Activated naive CD4-positive, alpha-beta T cell treated with Interleukin-2 at 50 U/mL for 16 hours (primary cell): ENCODE measurements at places on chromosomes 1 and 21.

- DNase-seq = no peak
Observed at GRCh38 chr1:62423580-62424242, 13.1 kb upstream of the USP1 start.

GRCh38 chr1:19122668-19123067, 87.4 kb downstream of the UBR4 start:
- DNase-seq = no peak

DNA sequence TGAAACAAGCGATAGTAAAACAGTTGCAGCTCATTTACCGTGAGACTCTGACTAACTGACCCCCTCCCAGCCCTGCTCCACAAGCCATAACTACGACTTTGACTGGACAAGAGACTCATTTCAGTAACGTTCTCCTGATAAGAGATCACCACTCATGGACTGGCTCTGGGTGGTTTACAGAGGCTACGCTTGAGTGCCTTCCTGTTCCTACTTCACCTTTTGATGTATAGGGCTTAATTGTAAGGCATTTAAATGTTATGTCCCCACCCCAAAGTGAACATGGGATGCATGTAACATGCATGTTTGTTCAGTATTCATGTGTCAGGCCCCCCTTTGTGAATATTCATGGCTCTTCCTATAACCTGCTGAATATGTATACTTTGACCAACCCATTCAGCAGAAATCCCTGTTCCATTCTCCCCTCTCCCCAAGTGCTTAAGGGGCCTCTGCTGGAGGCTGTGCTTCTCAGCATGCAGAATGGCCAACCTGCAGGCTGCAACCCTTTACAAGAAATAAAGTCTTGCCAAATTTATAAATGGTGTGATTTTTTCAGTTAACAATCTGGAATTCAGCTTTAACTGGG, 50.7 kb upstream of the SPOCD1 start:
- DNase-seq = no peak

DNA sequence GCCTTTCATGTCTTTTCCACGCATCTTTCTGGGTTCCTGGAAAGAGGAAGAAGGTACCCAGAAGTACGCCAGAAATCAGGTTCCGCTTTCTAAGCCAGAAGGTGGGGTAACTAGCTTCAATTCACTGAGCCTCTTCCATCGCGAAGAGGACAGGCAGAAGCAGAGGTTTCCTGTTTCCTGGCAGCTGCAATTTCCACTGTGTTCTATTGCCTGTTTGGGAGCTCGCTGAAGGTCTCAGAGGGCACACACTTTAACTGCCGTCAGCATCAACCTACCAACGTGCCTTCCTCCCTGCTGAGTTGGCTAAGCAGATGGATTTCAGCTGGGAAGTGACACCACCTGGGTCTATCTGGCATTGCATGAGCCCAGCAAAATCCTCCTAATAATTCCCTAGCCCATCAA, 10.0 kb downstream of the NCF2 start:
- no peak for DNase-seq

DNA sequence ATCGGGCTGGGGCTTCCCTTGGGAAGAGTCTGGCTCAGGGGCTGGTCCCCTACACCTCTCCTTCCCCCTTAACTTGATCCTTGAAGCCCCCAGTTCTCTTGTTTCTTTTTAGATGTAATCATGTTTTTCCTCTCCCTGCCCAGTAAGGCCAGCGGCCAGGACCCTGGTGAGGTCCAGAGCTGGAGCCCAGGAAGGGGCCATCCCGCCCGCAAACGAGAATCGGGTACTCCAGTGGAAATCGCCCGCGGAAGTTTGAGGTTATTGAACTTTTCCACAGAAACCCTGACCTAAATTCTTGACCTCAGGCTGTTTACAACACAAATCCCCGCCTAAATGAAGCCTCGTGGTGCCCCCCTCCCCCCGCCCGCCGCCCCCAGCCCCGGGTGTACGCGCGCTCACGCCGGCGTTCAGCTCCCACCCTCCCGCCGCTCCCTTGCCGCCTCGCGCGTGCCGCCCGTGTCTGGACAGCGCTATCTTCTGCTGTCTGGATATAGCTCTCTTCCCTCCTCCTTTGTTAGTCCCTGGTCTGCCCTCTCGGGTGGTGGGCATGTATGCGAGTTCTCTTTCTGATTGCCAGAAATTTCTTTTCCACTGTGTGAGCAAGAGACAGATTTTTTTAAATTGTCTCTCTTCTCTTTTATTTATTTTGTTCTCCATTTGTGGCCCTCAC, 165.9 kb upstream of the CACNA1E start:
- DNase-seq = no peak

GRCh38 chr1:40984066-40984465, 4.6 kb downstream of the CTPS1 start:
- DNase-seq = no peak

GRCh38 chr1:39104158-39105060, 78.3 kb downstream of the NDUFS5 start:
- no peak for DNase-seq
